Activated T-cell treated with anti-CD3 and anti-CD28 coated beads for 24 hours (primary cell): ENCODE measurements at places on chromosomes 12 and 14.

GRCh38 chr14:22854963-22855724 is 16.4 kb upstream of the LRP10 start:
- no peak for DNase-seq

GRCh38 chr12:75823475-75823874 is 208.1 kb downstream of the PHLDA1 start:
- no peak for DNase-seq

GRCh38 chr12:67910360-67911274 is 78.6 kb upstream of the IFNG-AS1 start:
- DNase-seq, result no peak

- DNase-seq, result no peak
Observed at GRCh38 chr12:67590149-67590790, 58.3 kb upstream of the DYRK2 start.

DNA sequence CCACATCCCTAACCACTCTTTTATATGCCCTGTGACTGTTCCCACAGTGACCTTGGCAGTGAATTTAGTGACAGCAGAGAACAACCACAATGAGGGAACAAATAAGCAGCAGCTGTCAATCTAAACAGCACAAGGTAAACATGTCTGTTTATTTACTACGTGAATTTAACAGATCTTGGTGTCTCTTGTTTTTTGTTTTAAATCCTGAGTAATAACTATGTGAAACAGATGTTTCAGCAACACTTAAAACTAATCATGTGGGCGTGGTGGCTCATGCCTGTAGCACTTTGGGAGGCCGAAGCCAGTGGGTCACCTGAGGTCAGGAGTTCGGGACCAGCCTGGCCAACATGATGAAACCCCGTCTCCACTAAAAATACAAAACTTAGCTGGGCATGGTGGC is 17.0 kb upstream of the CFAP54 start:
- DNase-seq, result no peak

DNA sequence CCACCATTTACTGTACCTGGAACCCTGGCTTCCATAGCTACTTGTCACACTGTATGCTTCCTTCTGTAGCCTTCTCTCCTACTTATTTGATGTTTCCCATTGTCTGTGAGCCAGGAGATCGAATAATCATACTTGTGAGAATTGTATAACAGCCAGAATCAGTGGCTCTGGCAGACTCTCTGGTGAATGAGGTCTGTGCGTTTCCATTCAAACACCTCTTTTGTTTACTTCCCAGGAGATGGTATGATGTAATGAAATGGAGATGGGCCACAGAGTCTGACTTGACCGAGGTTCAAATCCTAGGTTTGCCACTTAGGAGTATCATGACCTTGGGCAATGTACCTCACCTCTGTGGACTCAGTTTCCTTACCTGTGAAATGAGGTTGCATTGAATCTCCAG is 35.7 kb upstream of the CLMN start:
- no peak for DNase-seq

- no peak for DNase-seq
Observed at GRCh38 chr12:69679119-69679518, 20.0 kb downstream of the BEST3 start.

GRCh38 chr14:91108941-91109611 is 4.8 kb upstream of the DGLUCY start:
- no peak for DNase-seq

GRCh38 chr12:30835216-30835615 is 80.5 kb upstream of the CAPRIN2 start:
- DNase-seq, result no peak

GRCh38 chr12:120610560-120610959 is 29.4 kb upstream of the POP5 start:
- no peak for DNase-seq

DNA sequence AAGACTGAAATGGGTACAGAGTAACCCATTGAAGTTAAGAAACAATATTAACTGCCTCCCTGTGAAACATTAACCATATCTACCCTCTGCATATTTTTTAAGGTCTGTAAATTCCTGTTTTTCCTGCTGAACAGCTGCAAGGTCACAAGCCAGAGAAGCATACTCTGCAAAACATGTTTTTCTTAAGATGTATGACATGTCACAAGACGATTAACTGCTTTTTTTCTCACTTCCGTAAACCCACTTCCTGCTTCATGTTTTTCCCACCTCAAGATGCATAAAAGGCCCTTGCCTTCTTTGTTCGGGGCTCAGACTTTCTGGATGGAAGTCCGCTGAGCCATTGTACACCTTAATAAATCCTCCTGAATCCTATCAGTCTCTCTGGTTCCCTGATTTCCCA is 504.7 kb upstream of the MIS18BP1 start:
- no peak for DNase-seq

GRCh38 chr14:82159624-82160023 is 626.0 kb upstream of the SEL1L start:
- DNase-seq, result no peak

- peak; percentile 33 for DNase-seq
Observed at GRCh38 chr14:99946652-99947489, 118.4 kb upstream of the EVL start.

DNA sequence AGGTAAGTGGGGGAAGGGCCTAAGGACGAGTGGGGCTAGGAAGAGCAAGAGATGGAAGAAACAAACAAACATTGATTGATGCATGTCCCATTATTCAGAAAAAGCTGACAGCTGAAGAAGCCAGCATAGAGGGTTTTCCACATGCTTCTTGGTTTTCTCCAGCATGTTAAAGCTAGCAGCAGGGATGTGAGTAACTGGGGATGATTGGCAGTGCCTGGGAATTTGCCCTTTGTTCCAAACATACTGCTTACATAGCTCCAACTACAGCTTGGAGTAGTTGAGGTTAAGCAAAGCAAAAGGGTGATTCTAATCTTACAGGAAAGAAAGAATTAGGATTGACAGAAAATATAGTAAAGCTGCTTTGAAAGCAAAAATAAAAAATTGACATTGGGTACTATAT is 68.0 kb upstream of the IFNG-AS1 start:
- DNase-seq, result no peak

DNA sequence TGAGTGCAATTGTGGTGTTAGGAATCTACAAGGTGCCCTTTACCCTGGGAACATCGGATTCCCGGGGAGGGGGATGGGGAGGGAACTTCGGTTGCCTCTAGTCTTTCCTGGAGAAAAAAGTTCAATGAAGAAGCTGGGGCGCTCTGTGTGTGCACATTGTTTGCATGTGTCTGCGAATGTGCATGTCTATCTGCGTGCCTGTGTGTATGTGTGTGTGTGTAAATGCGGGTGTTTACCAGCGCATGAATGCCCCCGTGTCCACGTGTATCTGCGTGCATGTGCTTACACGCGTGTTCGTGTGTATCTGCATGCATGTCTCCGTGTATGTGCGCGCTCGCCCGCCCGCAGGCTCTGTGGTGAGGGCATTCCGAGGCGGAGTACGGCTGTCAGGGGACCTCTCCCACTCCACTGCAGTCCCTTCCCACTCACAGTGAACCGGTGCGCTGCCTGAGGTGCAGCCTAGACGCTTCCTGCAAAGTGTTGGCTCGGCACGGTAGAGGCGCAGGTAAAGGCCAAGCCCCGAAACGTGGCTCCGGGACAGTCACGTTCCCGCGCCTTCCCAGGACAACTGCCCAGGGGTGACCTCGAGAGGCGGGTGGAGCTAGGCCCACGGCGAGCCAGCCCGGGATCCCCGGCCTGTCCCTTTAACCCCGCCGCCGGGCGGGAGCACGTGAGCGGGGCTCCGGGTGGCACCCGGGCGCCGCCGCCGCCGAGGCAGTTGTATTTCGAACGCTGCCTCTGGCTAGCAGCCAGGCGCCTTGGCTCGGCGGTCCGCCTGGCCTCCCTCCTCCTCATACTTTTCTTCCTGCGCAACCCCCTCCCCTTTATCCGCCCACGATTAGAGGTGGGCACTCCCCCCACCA is 539 bp upstream of the HMGA2 start:
- DNase-seq, result no peak
